ENCODE measurements at places on chromosomes 1 and 21.

DNA sequence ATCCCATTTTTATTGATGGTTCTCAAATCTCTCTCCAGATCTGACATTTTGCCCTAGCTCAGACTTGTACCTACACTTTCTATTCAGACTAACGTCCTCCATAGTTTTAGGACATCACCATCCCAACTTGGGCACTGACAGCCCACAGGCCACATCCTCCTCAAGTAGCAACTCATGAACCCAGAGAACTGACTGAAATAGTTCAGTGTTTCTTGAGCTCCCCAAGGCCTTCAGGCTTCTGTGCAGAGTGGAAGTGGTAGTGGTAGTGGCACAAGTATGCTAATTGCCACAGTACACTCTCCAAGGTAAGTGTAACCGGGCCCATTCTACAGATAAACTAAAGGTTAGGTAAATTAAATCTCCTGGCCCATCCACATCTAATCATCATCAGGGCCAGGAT lies 112.6 kb downstream of the SLC45A1 start:
- DNase-seq = peak; percentile 20

DNA sequence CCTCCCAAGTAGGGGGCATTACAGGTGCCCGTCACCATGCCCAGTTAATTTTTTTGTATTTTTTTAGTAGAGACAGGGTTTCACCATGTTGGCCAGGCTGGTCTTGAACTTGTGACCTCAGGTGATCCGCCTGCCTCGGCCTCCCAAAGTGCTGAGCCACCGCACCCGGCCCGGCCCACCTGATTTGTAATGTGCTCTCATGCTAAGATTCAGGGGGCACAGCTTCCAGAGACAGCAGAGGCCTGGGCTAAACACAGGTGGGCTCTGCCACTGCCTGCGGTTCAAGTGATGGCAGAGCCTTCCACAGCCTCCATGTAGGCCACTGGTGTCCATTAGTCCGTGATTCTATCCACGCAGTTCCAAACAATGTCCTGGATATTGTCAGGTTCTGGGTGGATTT lies 98.4 kb downstream of the PDE9A start:
- DNase-seq = no peak

GRCh38 chr21:25809013-25809412 lies 74.2 kb downstream of the GABPA start:
- no peak for DNase-seq

DNA sequence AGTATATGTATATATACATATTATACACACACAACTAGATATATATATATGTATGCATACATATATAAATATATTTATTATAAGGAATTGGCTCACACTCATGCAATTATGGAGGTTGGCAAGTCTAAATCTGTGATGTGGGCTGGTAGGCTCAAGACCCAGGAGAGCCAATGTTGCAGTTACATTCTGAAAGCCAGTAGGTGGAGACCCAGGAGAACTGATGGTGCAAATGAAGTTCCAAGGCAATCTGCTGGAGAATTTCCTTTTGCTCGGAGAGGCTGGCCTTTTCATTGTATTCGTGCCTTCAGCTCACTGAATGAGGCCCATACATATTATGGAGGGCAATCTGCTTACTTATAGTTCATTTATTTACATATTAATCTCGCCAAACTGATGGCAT lies 9.4 kb downstream of the IVL start:
- no peak for DNase-seq

- no peak for DNase-seq
Measured at GRCh38 chr1:118154220-118154619, 30.8 kb downstream of the SPAG17 start.

- DNase-seq = no peak
Measured at GRCh38 chr1:99644279-99645004, 1.5 kb upstream of the PALMD start.

GRCh38 chr1:180227861-180228647 lies 2.0 kb upstream of the LHX4 start:
- no peak for DNase-seq

GRCh38 chr1:113194846-113195830 lies 122.1 kb downstream of the LRIG2 start:
- no peak for DNase-seq

DNA sequence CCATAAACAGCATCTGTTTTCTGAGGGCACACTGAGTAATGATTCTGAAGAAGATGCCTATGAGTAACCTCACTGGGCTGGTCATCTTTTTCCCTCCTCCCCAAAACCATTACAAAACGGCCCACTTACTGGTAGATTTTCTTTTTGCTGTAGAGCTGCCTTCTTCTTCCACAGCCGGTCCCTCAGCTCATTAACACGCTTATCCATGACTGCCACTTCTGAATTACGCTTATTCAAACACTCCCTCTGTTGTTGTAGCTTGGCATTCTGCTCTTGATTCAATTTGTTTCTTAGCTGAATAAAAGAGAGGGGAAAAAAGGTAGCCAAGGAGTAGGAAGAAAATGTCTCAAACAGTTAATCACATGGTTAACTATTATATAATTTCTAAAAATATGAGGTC lies 43.1 kb downstream of the TP53BP2 start:
- DNase-seq = no peak

DNA sequence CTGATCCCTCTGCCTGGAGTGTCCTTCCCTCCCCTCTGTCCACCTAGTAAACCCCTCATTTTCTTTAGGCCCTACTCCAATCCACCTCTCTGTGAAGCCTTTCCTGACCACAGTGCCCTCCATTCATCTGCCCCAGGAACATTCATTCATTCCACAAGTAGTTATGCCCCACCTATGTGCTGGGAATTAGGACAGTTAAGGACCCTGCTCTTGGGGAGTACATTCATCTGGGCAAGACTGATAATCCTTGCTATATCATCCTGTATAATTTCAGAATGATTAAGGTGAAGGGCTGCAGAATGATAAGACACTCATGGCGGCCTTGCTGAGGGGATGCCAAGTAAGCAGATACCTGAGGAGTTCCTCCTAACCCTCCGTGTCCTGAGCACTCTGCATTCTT lies 10.3 kb upstream of the FAM20B start:
- no peak for DNase-seq

GRCh38 chr21:36994501-36995158 lies 11.9 kb upstream of the RIPPLY3 start:
- DNase-seq = no peak

DNA sequence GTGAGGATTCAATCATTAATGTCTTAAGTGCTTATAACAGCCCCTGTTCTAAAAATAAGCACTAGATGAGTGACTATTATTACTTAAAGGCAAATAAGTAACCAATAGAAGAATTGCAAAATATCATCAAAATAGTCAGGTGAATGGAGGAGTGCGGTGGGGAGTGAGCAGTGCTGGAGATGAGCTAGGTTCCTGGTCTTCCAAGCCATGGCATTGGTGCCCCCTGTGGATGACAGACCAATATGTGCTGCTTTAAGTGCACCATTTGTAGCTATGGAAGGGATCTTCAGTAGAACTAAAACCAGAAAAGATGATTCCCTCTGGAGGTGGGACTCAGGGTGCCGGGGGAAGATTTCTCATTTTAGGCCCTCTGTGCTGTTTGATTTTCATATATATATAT lies 46.1 kb upstream of the SLC30A1 start:
- DNase-seq = no peak

DNA sequence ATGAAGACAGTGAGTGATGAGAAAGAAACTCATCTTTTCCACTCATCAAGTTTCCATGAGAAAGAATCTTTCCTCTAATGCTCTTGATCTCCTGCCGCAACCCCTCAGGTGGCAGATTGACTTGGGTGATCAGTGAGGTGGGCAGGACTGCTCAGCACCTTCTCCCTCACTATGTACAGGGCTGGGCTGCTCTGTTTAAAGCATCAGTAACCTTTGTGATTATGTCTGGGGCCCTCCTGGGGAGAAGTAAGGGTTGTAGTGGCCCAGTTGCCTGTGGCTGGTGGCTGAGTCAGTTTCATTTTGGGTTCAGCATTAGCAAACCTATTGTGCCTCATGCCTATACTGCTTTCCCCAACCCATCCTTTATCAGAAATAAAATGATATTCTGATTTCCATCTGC lies 366.0 kb downstream of the TTLL7 start:
- DNase-seq = no peak

DNA sequence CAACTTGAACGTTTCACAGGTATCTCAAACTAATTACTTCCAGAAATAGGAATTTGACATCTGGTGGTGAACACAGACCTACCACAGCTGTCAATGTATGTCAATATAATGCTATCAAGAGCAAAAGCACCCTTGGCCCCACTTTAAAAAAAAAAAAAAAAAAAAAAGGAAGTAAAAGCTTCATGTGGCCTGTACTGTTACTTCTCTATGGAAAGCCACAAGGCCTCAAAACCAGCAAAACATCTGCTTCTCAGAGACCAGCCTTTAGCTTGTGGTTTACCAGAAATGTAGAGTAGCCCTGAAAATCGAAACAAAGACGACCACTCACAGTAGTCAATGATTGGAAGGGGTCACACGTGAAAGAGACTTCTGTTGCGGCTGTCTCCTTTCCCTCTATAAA lies 109.6 kb downstream of the SLC45A1 start:
- DNase-seq = peak; percentile 67

DNA sequence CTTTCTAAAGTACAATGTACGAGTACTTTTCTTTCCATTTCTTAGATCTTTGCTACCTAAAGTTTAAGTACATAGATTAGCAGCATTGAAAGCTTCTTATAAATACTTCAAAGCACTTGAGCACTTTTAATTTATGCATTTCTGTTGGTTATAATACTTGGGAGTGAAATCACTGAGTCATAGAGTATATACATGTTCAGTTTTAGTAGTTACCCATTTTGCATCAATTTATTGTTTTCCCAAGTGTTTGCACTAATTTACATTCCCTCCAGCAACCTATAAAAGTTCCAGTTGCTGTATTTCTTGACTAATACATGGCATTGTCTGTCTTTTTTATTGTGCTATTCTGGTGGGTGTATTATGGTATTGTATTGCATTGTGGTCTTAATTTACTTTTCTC lies 20.3 kb downstream of the PRKAA2 start:
- DNase-seq = no peak

- DNase-seq = peak; percentile 20
Measured at GRCh38 chr1:52633291-52633754, 355 bp downstream of the SHISAL2A start.

DNA sequence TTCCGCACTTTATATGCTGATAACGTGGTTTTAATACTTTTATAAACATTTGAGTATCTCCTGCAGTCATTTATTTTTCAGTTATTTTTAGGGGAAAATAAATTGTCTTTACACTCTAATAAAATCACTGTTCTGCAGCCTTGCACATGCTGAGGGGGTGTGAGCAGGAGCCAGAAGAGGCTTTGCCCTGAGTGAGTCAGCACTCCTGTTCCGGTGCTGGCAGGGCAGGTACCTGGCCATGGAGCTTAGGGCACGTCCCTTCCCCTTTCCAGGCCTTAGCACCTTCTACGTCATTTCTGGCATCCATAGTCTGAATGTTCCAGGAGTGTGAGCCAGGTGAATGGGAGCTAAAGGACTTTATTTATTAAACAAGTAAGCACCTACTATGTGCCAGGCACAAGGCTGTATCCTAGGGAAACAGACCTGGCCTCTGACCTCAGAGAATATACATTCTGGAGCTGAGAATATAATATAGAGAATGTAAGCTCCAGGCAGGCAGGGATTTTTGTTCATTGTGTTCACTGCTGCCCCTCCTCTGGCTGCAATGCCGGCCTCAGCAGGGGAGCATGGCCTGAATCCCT lies 402.9 kb downstream of the PTPRU start:
- DNase-seq = no peak

- DNase-seq = no peak
Measured at GRCh38 chr1:43317817-43318471, 17.2 kb downstream of the TIE1 start.

DNA sequence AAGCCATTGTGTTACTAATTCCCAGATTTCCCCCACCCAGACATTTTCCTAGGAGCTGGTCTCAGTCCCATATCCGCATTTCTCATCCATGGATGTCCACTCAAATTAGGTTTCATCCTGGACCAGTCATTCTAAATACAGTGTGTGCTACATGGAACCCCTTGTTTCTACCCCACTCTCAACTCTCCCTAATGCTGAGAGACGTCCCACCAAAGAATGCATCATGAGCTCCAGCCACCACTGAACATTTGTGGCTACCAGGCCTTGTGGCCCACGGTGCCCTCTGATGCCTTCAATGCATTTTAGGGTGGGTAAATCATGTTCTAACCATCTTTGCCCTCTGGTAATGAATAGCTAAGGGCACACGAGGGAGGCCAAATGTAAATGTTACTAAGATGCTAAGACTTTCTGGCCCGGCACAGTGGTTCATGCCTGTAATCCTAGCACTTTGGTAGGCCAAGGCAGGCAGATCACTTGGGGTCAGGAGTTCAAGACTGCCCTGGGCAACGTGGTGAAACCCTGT lies 13.3 kb upstream of the RAB42 start:
- DNase-seq = no peak

DNA sequence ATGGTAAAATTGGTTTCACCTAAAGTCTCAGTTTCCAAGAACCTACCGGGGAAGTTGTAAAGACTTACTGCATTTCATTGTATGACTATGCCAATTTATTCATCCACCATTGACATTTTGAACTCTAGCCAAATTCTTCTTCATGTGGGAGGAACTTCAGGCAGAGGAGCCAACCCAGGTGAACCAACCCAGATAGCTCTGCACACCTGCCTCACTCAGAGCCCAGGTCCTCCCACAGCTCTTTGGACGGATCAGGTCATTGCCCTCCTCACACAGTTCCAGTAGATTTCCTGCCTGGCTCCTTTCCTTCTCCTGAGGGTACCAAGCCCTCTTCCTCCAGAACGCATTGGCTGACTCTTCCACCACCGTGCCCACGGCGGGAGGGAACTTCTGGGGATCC lies 121.7 kb downstream of the DTL start:
- no peak for DNase-seq

DNA sequence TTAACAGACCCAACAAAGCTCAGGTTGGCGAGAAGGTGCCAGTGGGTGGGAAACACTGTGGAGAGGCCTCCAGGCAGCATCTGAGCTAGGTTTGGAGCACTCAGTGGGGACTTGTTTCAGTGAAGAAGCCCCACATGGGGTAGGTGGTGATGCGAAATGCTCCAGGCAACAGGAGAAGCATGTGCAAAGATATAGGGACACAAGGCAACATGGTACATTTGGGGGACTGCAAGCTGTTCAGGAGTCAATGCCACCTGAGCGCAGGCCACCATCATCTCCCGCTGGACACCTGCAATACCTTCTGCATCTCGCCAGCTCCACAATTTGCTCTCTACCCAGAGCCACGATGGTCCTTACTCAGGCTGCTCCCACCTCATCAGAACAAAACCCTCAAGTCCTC lies 28.0 kb downstream of the BCAR3 start:
- DNase-seq = no peak

GRCh38 chr1:15749399-15750291 lies 7.3 kb downstream of the TMEM82 start:
- no peak for DNase-seq
